Activated T-cell treated with anti-CD3 and anti-CD28 coated beads for 24 hours (primary cell): ENCODE measurements at places on chromosomes 11 and 22.

DNA sequence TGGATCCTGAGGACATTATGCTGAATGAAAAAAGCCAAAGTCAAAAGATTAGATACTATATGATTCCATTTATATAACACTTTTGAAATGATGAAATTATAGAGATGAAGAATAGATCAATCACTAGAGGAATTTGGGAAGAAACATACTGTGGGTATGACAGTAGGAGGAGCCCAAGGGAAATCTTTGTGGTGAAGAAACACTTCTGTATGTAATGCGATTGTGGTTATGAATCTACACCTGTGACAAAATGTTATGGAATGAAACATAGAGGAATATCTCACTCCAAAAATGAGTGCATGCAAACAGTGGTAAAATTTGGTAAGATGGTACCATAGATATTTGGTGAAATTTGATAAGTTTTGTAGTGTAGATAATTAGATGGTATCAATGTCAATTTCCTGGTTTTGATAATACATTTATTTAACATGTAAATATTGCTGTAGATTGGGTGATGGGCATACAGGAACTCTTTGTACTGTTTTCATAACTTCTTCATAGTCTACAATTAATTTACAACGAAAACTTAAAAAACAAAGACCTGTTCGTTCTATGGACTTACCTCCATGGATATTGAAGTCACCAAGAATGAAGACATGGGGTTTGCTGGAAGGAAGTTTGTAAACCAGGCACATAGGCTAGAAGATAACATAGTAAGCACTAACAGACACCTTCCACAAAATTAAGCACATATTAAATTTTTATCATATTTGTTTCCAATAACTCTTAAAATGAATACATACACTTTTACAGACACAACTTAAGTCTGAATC is 11.5 kb downstream of the MRGPRX1 start:
- no peak for DNase-seq

DNA sequence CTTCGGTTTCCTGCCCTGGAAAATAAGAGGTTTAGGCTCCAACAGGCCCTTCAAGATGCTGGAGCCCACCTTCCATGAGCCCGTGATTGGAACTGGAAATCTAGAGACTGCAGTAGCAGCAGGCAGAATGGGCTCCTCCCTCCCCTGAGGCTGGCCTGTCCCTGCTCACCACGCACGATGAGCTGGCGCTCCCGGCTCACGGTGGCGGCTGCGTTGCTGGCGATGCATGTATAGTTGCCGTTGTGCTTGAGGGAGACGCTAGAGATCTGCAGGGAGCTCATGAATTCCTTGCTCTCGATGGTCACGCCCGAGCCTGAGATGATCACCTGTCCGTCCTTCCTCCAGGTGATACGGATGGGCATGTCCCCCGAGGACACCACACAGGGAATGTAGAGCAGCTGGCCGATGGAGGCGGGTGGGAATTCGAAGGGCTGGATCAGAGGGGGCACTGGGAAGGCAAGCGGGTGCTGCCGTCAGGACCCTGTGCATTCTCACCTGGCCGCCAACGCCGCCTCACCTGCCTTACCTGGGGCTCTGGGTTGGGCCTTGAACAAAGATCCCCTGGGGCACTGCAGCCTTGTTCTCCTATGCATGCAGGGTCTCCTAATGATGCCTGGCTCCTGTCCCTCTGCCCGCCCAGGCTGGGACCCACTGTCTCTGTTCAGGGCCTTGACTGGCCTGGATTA is 177.8 kb downstream of the CEP164 start:
- DNase-seq = no peak

DNA sequence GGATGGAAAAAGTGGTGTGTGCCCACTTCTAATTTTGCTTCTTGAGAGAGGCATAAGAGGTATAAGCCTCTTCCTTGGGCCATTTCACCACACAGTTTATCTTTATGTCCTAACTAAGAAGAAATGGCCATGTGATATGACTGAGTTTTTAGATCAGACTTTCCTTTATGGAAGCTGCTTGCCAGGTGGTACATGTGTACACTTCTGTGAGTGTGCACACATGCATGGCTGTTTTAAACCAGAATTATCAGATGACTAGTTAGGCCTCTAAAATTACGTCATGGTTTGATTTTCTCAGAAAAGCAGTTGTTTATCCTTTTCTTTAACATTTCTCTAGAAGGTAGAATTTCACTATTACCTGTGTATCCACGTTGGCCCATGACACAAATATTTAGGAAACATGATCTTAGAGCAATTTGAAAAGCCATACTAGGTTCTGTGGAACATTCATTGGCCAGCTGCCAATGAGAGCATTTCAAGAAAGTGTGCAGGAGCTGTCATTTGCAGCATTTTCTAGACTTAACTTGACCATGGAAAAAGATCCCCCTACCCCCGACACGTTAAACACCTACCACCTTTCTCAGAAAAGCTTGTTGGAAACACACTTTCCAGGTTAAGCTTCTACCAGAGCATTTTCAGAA is 109.2 kb upstream of the GAL start:
- no peak for DNase-seq

DNA sequence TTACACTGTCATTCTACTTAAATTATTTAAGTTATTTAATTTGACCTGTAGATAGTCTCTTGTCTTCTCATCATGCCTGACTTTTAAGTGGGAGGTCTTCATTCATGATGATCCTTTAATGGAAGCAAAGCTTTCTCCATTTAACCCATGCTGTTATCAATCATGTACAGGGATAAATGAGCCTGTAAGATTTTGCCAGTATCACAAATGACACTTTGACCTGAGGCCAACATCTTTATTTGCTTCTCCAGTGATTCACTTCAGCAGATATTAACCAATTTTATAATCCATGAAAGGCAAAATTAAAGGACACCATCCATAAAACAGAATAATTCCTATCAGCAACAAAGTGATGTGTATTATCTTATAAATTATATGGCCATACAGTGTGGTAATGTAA is 7.7 kb downstream of the CCDC73 start:
- no peak for DNase-seq

DNA sequence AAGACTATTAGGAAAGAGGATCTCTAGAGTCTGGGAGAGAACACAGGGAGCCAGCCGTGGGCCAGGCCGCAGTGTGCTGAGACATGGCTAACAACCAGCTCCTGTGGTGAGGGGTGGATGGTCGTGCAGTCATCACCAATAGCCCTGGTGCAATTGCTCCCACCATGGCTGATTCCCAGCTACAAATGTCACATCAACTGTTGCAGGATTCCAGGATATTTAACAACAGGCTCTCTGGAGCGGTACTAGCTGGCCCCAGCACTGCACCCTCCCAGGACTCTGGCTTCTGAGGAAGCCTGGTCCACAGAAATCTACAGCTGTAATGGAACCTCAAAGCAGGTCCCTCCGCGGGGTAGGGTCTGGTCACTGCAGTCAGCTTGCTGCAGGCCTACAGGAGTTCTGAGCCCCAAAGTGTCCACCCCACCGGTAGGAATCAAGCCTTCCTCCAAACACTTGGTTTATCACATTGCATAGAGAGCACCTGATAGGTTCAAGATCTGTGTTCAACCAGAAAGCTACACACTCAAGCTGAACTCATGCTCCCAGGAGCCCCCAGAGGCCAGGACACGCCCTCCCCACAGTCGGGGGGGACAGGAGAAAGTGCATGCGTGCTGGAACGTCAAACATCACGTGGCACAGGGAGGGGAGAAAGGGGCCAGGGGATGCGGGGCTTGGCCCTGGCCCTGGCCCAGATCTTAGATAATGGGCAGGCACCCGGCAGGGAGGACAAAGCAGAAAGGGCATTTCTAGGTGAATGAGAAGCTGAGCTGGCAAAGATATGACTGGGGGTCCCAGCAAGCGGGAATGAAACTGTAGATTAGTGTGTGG is 609.0 kb downstream of the TBC1D22A start:
- no peak for DNase-seq

- peak; percentile 55 for DNase-seq
Observed at GRCh38 chr22:43346521-43346929, 3.4 kb upstream of the SCUBE1 start.

DNA sequence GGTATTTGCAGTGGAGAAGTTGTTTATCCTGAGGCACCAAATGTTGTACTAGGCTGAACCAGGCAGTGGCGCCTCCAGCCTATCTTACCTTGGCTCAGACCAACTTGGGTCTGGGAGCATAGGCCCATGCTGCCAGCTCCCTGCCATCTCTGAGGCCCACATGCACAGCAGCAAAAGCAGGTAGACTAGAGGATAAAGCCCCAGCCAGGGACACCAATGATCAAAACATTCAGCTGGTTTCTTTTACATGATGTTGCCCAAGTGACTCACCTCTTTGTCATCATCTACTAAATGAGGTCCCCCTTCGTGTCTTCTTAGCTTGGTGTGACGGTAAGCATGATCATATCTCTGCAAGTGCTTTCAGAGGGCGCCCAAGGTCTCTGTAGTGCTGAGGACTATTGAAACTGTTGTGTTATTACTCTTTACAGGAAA is 112.1 kb upstream of the DRD2 start:
- DNase-seq = no peak

GRCh38 chr11:25066706-25067105 is 569.9 kb downstream of the LUZP2 start:
- DNase-seq = no peak

- no peak for DNase-seq
Observed at GRCh38 chr22:20106205-20106848, 9.6 kb upstream of the RANBP1 start.

DNA sequence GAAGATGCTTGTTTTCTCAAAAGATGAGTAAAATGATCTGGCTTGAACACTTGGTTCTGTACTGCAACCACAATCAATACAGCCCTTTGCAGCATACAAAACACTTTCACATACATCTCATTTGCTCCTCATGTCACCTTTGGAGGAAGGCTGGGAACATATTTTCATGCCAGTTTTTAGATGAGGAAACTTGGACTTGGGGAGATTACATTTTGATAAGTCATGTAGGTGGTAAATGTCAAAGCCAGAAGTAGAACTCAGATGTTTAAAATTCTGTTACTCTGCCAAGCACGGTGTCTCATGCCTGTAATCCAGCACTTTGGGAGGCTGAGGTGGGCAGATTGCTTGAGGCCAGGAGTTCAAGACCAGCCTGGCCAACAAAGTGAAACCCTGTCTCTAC is 121.8 kb downstream of the MICAL2 start:
- DNase-seq = no peak

DNA sequence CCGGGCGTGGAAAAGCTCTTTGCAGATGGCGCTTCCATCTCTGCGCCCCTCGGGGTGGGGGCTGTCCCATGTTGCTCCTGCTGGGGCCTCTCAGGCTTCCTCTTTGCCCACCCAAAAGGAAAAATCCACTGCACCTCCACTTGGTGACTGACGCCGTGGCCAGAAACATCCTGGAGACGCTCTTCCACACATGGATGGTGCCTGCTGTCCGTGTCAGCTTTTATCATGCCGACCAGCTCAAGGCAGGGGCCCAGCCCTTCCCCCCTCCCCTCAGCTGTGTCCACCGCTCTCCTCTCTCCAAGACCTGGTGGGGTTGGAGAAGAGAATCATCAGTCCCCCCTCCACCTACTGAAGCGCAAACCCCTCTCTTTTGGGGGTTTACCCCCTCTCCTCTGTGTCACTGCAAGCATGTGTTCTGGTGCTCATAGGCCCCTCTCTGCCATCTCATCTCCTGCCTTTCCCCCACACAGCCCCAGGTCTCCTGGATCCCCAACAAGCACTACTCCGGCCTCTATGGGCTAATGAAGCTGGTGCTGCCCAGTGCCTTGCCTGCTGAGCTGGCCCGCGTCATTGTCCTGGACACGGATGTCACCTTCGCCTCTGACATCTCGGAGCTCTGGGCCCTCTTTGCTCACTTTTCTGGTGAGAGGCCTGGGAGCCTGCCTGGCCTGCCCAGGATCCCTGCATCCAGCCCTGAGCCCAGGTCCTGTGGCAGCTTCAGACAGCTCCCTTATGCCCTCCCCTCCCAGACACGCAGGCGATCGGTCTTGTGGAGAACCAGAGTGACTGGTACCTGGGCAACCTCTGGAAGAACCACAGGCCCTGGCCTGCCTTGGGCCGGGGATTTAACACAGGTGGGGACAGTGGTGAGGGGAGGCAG is 1.8 kb downstream of the LARGE2 start:
- no peak for DNase-seq

DNA sequence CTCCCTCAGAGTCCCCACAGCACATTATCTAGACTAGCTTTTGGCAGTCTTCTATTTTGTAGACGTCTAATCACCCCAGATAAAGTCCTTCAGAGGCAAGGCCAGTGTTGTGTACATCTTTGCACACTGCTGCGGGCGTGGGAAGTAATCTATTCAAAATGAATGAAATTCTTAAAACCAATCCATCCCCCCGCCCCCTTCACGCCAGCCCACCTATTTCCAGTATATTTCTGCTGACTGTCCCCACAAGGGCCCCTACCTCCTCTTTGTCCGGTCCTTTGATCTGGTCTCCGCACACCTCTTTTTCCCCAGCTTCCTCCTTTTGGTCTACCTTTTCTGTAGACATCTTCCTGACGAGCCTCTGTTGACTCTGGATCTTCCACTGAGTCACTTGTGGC is 375 bp downstream of the BSCL2 start:
- no peak for DNase-seq

GRCh38 chr11:62577046-62577714 is 3.5 kb upstream of the EEF1G start:
- no peak for DNase-seq

GRCh38 chr22:17319546-17319945 is 49.7 kb upstream of the CECR2 start:
- no peak for DNase-seq

DNA sequence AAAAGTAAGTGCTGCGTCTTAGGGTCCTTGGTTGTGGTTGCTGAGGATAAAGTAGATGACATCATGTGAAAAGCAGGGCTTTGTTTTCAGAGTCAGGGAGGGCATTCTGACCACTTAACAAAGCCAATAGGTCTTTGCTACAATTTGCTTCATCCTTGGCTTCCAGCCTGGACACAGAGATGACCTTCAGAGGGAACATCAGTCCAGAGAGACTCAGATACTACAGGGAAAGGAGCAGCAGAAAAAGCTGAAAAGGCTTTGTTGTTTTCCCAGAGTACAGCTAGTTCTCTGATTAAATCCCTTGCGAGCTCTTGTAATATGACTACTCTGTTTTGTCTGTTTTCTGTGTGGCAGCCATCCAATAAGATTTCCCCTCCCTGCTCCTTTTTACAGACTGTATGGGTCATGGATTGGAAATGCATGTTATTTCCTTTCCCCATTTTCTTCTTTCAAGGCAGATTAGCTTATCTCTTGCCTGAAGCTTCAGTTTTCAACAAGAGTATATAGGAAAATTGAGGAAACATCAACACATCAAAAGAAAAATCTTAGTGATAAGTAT is 31.9 kb downstream of the ATG13 start:
- no peak for DNase-seq

- DNase-seq = no peak
Observed at GRCh38 chr11:130815956-130816355, 100.3 kb downstream of the SNX19 start.

DNA sequence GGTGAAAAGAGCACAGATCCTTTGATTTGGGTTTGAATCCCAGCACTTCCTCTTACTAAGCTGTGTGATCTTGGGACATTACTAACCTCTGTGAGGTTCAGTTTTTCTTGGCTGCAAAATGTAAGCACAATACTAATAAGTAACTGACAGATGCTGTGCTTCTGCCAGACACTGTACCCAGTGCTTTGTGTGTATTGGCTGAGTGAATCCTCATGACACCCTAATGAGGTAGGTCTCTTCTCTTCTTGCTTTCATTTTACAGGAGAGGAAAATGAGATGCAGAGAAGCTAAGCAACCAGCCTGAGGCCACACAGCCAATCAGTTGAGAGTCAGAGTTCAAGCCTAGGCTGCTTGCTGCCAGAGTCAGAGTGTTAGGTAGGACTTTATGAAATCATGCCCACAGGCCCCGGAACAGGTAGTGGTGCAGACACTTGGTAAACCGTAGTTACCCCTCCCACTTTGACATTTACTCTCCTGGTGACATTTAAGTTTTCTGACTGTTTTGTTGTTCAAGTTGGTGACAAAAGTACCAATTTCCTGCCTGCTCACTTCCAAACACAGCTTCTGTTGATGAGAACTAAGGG is 21.2 kb downstream of the PTPRJ start:
- DNase-seq = peak; percentile 70
